HepG2 (cell line): ENCODE measurements at places on chromosomes 11 and 22. TPM values are rescaled to one million over a fixed set of nuclear protein-coding genes. Genes with fewer than 3 reads are reported as not detected.
A peak's percentile ranks its signal among the peaks of the same experiment; 100 is the strongest.

DNA sequence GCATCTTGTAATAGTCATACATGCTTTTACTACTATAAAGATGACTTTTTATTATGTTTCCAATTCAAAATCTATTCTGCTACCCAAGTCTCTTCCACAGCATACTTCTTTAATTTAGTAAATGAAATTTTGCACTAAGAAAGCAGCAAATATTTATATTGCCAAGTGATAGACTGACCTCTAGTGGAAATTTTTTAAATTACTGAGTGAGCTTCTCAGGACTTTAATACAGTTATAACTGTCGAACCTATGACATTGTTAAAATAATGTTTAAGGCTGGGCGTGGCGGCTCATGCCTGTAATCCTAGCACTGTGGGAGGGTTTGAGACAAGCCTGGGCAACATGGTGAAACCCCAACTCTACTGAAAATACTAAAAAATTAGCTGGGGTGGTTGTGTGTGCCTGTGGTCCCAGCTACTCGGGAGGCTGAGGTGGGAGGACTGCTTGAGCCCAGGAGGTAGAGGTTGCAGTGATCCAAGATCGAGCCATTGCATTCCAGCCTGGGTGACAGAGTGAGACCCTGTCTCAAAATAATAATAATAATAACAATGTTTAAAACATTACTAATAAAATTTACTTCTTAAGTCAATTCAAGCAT is 27.3 kb downstream of the STK33 start:
- no peaks in the 10 kb centered on the region for H3K4me1 ChIP-seq
- no peak overlapping the region for H3K4me3 ChIP-seq
- DNase-seq, result peak; percentile 23
- H3K36me3 ChIP-seq, result no peaks in the 10 kb centered on the region
- H3K27me3 ChIP-seq, result no peaks in the 10 kb centered on the region

RAB36 gene
- 0.20 and 0.24 TPM in 2 replicates for total RNA-seq

GRCh38 chr11:13276454-13276831 is 1.1 kb upstream of the BMAL1 start:
- no peaks in the 10 kb centered on the region for H3K36me3 ChIP-seq
- peaks cover 3% of the 10 kb centered on the region; the same call in 1 of the 2 replicates for H3K27me3 ChIP-seq
- H3K27ac ChIP-seq, result no peak overlapping the region

TMEM121B gene
- total RNA-seq, result not detected in 2 replicates

C11orf87 gene
- not detected in 2 replicates for total RNA-seq
